ENCODE measurements at places on chromosomes 4 and X.

- no peak for DNase-seq
Observed at GRCh38 chrX:135191838-135192237, 20.6 kb upstream of the CT55 start.

- no peak for DNase-seq
Observed at GRCh38 chrX:148535639-148536038, 35.2 kb downstream of the AFF2 start.

DNA sequence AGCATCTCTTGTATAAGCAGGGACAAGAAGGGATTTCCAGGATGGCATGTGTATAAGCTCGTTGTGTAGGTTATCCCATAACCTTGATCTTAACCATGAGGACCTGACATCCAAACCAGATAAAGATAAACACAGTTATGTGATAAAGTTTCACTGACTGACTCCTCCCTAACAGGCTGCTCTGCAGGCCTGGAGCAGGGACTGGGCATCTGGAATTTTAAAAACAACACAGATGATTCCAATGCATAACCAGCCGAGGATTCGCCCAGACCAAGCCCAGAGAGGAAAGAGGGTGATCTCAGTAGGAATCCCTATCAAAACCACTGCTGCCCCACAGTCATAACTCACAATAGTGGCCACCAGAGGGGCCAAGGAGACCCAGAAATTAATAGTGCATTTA, 22.7 kb downstream of the KLF3 start:
- DNase-seq: no peak

DNA sequence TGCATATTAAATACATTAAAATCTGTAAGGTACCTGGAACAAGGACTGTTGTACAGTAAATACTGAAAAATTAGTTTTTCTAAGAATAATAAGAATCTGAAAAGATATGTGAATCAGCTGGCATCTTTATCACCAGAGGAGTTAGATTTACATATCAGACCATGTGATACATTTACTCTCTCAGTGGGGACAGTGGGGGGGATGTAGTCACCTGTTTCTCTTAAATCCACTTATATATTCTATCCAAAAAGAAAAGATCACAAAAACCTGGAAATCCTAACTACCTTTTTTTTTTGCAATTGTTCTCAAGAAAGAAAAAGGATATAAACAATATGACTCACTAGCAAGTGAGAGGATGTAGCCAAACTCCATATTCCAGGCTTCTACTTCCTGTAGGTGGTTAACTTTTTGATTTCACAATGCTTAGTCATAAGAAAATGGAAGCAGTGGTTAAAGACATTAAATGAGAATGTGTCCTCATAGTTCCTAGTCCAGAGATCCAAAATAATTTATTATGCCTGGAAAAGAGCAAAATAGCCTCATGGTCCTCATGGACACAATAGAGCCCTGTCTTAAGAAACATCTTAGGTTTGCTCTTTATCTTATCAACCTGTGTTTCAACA, 22.5 kb upstream of the MYOZ2 start:
- no peak for DNase-seq

GRCh38 chr4:8157496-8157895, 1.1 kb downstream of the ABLIM2 start:
- DNase-seq: peak; percentile 83

DNA sequence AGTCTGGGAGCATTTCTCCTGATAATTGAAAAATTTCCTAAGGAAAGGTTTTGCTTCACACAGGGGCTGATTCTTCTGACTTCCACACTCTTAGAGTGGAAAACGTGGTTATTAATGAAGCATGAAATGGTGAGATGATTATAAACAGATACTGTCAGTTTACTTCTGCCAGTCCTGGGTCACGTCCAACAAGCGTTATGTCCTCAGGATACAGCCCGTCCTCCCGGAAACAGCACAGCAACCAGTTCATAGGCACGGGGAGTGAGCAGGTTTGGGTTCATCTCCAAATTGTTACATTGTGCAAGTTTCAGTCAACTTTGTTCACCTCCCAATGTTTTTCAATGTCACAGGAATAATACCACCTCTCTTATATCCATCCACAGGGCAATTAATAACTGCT, 98.8 kb downstream of the NPNT start:
- no peak for DNase-seq

DNA sequence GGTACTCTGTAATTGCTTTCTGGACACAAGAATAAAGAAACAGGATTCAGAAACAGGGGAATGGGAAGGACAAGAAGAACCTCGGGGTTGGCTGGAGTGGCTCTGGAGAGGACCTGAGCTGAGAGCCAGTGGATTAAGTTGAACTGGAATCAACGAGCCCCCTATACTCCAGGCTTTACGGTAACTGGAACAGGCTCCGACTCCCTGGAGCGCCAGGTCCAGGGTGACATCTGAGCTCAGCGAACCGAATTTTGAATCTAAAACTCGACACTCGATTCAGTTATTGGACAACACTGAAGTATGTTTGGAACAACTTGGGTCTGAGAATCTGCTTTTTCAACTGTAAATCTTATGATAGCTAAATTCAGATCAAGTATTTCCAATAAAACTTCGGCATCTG, 23.9 kb downstream of the HMX1 start:
- DNase-seq: peak; percentile 23

DNA sequence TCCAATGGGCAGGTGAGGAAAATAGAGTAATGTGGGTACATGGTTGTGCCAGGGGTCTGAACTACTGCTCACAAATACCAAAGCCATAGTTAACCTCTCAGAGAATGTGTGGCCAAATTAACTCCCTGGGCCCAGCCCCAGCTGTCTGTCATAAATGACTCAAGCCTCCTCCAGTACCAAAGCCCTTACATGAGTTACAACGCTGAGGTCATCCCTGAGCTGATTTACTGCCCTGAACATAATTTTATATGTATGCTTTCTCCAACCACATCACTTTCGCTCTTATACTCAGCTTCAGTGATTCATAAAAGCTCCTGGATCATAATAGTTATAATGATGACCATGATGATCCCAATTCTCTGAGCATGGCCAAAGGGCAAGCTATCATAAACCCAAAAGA, 283.9 kb downstream of the NKX6-1 start:
- no peak for DNase-seq

- no peak for DNase-seq
Observed at GRCh38 chrX:103781062-103781402, 4.4 kb downstream of the PLP1 start.

DNA sequence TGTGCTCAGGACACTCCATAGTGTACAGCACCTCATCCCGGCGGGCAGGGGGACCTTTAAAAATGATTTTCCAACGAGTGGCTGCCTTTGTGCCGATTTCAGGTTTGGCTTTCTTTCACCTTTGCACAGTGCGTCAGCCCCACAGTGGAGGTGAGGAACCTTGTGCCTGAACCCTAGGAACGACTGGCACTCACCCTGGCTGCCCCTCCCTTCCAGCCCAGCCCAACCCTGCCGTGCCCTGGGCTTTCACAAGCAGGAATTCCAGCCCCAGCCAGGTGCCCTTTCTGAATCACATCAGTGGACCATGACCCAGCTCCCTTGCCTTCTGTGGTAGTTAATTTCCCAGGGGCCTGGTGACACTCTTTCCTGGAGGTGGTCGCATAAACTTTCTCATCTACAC, 1.3 kb downstream of the TMEM164 start:
- no peak for DNase-seq

DNA sequence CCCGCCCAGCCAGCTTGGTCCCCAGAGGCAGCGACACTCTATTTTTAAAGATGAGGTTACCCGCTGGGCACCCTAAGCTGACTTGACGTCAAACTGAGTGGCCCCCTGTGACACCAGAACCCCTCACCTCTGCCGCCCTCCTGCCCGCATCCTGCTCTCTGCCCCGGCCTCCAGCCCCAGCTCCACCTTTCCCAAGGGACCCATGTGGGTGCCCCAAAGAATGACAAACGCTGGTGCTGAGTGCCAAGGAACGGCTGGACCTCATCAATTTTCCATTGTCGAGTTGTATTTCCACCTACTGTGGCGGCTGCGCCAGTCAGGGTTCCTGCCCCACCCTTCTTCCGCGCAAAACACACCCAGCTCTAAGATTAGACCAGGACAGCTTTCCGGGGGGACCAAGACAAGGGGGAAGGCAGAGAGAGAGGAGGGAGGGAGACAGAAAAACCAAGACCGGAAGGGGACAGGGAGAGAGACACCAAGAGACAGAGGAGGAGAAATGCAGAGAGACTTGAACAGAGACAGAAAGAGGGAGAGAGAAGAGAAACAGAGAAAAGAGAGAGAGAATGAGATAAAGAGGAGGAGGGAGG, 2.0 kb downstream of the PRKX start:
- DNase-seq: no peak

DNA sequence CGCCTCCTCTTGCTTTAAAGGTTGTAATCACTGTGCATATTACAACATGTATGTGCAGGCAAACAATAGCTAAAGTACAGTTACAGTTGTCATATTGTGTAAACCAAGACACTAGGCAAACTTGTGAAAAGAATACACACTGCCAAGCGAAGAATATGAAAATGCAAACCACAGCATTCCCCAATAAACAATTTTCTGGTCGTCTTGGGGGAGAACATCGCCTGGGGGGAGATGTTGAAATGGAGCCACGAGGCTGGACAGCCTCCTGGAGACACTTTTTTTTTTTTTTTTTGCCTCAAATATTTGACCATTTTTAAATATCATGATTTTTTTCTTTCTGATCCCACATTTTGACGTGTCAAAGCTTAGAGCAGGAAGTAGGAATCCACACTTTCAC, 51.7 kb upstream of the PDLIM3 start:
- no peak for DNase-seq

DNA sequence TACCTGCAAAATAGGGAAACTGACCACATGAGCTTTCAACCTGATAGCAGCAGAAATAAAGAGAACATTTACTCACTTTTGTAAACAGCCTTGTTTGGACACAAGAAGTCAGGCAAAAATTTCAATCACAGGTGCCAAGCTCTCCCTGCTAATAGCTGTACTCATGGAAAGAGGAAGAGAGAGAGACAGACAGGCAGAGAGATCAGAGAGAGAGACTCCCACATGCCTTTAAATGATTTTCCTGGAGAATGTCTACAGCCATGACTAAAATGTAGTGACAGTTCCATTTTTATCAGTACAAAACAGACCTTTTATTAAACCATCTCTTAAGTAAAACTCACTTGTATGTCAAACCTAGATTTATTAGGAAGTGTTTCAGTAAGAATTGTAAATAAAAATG, 752.9 kb downstream of the TRAM1L1 start:
- no peak for DNase-seq

DNA sequence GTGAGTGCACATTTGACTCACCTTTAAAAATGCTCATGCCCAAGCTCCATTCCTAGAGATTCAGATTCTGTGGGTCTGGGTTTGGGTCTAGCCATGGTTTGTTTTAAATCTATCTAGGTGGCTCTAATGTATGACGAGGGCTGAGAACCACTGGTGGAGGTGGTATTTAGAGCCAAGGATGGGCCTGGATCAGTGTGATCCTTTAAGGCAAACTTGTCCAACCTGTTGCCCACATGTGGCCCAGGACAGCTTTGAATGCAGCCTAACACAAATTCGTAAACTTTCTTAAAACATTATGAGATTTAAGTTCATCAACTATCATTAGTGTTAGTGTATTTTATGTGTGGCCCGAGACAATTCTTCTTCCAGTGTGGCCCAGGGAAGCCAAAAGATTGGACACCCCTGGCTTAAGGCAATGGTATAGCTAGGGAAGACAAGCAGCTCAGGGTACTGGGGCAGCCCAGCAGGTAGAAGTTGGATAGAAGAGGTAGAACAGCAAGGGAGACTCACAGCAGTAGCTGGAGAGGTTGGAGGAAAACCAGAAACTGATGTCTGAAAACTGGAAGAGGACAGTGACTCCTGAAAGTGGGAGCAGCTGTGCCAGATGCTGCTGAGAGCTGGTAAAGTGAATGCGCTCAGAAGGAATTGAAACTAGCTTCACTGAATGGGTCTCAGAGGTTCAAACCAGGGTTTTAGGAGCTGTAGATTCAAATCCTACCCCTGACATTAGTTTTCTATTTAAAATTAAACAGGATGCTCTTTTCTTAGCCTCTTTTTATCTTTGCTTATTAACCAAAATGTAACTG, 18.2 kb downstream of the ADD1 start:
- DNase-seq: no peak

DNA sequence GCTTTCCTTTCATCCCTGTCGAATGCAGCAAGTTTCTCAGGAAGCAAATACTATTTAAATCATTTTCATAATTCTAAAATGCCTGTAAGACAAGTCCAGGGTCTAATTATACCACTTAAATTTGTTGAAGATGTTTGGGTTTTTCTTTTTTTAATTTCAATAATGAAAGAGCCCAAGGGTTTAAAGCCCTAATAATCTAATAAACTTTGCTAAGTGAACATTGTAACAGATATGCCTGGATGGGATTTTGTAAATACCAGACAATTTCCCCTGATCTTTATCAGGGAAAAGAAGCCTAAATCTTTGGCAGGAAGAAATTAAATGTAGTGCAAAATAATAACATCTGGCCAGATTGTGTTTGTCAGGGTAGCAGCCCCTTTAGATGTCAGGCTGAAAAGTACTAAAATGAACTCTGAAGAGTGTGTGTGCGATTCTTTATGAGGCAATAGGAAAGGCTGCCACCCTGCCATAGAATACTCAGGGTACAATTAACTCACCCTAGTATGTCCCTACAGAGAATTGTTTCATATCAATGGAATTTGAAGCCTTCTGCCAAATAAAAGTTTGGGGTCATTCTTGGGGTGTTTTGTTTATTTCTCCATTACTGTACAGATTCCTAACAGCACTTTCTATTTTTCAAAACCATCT, 45.6 kb downstream of the GPC3 start:
- DNase-seq: no peak

GRCh38 chr4:120750152-120750525, 172.4 kb downstream of the PRDM5 start:
- no peak for DNase-seq

DNA sequence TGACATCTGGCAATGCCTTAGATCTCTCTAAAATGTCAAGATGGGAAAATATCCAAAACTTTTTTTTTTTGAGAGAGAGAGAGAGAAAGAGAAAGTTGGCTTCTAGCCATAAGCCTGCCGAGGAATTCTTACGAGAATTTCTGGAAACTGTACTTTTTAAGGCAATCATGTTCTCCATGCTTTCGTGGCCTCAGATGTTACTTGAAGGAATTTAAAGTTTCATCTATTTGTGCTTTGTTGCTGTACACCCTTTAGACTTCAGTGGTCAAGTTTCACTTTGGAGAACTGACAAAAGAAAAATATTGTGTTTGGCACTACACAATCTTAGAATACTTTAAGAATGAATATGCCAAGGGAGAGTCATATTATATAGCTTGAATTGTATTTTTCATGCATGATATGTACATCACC, 53.9 kb downstream of the FAT4 start:
- DNase-seq: no peak

DNA sequence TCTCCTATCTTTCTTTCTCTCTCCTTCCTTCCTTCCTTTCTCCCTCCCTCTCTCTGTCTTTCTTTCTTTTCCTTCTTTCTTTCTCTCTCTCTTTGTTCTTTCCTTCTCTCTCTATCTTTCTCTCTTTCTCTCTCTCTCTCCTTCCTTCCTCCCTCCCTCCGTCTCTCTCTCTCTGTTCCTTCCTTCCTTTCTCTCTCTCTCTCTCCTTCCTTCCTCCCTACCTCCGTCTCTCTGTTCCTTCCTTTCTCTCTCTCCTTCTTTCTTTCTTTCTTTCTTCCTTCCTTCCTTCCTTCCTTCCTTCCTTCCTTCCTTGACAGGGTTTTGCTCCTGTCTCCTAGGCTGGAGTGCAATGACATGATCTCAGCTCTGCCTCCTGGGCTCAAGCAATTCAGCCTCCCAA, 24.2 kb upstream of the P2RY8 start:
- DNase-seq: no peak

- no peak for DNase-seq
Observed at GRCh38 chr4:141926406-141926805, 290.0 kb downstream of the IL15 start.

GRCh38 chr4:81605271-81605670, 133.6 kb upstream of the RASGEF1B start:
- DNase-seq: no peak
